ENCODE measurements at places on chromosomes 11 and 22.

GRCh38 chr11:95688501-95689222 lies 100.9 kb downstream of the FAM76B start:
- no peak for DNase-seq

GRCh38 chr11:27740362-27741013 lies 40.2 kb upstream of the BDNF start:
- DNase-seq: no peak

GRCh38 chr22:16717699-16718558 lies 107.3 kb downstream of the XKR3 start:
- no peak for DNase-seq

DNA sequence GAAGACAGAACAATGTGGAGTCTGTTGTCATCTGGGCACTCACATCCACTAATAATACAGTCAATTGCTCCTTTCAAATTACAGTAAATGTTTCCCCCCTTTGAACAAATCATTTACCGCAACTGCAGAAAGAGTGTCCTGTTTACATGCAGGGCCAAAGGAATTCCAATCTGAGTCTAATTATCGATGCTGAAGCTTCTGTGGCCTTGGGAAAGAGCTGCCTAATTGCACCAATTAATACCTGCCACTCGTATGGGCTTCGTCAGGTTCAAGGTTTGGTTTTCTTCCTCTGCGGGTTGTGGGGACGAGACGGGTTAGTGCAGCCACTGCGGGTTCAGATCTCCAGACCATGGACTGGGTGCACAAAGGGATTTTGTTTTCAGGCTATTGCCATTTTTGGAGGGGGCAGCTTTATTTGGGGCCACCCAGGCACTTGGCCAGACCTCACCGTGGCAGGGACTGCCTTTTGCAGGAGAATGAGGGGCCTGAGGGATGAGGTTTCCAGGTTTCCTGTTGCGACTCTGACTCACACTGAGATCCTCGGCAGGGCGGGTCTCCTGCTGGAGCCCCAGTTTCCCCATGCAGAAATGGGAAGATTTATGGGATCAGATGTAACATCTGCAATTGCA lies 147.6 kb downstream of the MIAT start:
- DNase-seq: no peak

- DNase-seq: peak; percentile 43
Observed at GRCh38 chr11:104003491-104003890, 32.9 kb upstream of the DDI1 start.

GRCh38 chr11:111819161-111819828 lies 52.1 kb downstream of the ALG9 start:
- peak; percentile 50 for DNase-seq

- peak; percentile 37 for DNase-seq
Observed at GRCh38 chr11:77580712-77581337, 8.9 kb upstream of the AQP11 start.

DNA sequence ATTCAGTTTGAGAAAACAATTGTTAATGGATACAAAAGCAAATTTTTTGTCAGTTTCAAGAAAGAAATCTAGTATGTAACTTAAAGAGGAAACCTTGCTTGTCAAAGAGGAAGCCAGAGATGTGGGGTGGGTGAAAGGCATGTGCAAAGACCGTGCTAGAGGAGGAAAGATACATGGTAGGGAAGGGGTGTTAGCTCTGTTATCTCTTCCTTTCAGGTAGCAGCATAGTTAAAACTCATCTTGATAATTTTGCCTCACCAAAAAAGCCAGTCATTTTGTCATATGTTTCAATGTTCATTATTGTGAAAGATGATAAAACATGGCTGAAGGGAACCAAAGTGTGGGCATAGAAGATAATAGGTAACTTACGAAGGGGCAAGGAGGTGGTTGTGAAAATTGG lies 2.6 kb upstream of the MS4A2 start:
- no peak for DNase-seq

GRCh38 chr11:45145083-45145378 lies 1.4 kb upstream of the PRDM11 start:
- DNase-seq: no peak

GRCh38 chr11:132589791-132590190 lies 942.5 kb downstream of the OPCML start:
- no peak for DNase-seq

- DNase-seq: peak; percentile 80
Observed at GRCh38 chr11:19978668-19979518, 181.4 kb downstream of the DBX1 start.

DNA sequence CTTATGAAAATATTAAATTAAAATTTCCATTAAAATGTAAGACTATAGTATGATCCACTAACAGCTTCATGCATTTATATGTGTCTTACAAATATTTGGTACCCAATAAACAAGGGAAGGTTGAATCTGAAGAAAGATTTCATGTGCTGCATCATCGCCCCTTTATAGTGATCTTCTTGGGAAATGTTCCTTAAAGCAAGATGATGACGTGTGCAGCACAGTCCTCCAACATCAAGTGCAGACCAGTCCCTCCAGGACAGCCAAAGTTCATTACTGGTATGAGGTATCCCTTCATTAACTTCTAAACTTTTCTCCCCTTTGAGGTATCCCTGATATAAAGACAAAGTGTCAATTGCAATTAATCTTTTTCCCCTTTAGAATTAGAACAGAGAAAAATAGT lies 567.0 kb downstream of the METTL15 start:
- DNase-seq: no peak

DNA sequence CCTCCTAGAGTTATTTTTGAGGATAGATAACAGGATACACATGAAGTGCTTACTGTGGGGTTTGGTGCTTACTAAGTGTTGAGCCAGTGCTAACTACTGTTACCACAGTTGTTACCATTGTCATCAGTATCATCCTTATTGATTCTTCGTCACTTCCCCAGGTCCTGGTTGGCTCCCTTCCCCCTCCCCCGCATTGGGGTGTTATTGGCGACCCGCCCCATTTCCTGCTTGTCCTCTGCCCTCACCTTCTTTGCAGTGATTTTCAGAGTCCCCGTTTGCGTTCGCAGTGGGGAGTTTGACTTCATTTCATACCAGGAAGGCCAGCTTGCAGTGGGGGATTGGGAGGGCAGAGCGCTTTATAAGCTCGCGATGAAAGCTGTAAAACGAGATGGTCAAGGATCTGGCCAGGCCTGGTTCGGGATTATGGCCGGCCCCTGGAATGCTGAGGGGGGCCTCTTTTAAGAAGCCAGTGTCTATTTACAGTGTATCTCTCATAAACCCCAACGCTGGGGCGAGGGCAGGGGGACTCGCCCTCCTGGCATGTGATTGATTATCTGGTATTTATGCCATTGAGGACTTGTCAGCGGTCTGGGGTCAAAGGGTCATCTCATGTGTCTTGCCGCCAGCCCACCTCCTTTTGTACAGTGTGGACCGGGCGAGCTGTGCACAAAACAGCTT lies 84.6 kb upstream of the NNMT start:
- no peak for DNase-seq

DNA sequence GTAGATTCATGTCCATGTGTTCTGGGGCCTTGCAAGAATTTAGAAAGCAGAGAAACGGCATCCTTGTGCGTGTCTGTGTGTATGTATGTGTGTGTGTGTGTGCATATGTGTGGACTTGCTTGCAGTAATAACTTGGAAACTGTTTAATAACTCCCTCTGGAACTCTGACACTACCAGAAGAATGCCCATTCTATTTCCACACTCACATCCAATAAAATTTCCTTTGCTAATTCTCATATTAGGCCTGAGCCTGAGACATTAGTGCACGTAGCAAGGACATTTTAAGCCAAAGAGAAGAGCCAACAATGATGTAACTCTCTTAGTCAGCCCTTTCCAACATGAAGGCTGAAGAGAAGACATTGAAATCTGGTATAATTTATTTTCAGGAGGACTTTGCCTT lies 3.2 kb downstream of the OR4D6 start:
- no peak for DNase-seq

- DNase-seq: peak; percentile 76
Observed at GRCh38 chr22:36334821-36335603, 52.8 kb downstream of the MYH9 start.

- no peak for DNase-seq
Observed at GRCh38 chr22:48926136-48926535, 901.5 kb downstream of the BRD1 start.

DNA sequence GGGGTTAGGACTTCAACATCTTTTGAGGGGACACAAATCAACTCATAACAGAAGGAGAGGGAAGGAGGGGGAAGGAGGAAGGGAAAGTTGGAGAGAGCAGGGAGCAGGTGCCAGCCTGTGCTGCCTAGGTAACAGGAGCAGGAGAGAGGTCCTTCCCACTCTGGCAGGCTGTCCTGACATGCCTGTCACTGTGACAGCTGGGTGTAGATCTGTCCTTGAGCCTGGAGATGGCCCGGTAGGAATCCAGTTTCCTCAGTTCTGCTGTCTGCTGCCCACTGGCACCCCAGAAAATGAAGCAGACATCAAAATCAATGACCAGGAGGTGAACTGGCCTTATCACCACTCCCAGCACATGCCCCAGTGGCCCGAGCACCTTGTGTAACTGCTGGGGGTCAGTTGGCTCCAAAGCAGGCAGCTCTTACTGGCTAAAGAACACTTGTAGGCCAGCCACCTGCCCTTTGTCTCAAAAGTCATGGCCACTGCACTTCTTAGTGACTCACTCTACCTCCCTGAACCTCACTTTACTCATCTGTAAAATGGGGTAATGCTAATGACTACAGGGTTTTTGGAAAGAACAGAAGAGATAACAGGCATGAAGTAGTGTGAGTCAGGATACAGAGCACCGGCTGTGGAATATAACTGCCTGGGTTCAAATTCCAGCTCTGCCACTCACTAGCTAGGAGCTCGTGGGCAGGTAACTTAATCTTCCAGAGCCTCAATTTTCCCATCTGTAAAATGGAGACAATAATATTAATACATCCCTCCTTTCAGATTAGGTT lies 8.0 kb upstream of the TSPAN18 start:
- no peak for DNase-seq

GRCh38 chr22:22318723-22319465 lies 74.3 kb downstream of the VPREB1 start:
- DNase-seq: no peak

DNA sequence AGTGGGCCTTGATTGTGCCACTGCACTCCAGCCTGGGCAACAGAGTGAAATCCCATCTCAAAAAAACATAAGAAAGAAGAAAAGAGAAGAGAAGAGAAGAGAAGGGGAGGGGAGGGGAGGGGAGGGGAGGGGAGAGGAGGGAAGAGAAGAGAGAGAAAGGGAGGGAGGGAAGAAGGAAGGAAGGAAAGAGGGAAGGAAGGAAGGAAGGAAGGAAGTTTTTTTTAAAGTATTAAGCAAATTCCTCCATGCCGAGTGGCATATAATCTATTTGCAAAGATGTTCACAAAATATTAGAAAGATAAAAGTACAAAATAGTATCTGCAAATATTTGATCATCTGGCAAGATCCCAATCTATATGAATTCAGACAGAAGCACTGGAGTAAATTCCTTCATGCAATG lies 10.5 kb upstream of the CFAP300 start:
- DNase-seq: no peak

- peak; percentile 58 for DNase-seq
Observed at GRCh38 chr11:67504005-67504949, 886 bp downstream of the PITPNM1 start.

GRCh38 chr11:87879118-87879517 lies 296.1 kb downstream of the RAB38 start:
- DNase-seq: peak; percentile 26

DNA sequence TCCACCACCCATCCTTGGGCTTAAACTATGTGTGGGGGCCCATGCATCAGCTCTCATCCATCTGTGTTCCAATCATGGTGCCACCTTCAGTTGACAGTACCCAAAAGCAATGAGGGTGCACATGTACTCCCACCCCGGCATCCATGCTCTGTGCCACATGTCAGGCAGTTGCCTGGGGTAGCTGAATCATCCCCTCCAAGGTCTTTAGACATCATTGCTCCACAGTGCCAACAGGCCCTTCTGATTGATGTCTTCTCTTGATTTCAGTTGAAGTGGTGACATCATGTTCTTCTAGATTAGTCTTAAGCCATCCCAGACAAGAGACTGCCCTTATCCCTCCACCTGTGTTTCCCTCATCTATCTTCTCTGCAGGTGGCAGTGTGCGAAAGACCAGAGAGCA lies 42.5 kb downstream of the TMPRSS5 start:
- DNase-seq: no peak

DNA sequence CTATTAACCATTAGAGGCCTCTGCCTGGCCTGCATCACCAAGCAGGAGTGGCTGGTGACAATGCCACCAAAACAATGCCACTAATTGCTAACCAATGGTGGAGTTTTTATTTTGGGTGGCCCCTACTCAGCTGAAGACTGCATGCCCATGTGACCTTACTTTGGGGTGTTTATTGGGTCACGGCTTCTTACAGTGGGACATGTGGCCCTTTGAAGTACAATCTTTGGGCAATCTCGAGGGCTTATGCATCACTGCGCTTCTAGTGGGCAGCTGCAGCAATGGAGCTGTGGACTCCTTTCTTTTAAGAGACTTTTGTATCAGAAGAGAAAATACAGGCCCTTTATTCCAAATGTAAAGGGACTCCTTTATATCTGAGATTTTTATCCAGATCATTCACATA lies 85.7 kb downstream of the IGLL5 start:
- DNase-seq: no peak

DNA sequence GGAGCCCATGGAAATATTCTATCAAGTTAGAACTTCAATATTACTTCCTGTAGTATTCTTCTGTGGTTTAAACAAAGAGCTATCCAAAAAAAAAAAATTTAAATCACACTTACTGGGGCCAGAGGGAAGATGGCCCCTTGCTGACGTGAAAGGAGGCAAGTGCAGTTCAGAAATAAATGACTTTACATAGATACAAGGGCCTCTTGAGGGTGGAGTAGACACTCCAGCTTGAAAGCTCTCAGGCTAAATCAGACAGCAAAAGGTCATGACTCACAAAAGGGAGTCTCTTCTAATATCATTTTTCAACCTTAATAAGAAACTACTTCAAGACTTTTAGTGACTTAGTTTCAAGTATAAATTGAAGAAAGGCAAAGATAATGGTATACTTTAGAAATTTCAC lies 1160.3 kb downstream of the FAM181B start:
- no peak for DNase-seq

- no peak for DNase-seq
Observed at GRCh38 chr11:126414615-126415014, 59.1 kb downstream of the ST3GAL4 start.

DNA sequence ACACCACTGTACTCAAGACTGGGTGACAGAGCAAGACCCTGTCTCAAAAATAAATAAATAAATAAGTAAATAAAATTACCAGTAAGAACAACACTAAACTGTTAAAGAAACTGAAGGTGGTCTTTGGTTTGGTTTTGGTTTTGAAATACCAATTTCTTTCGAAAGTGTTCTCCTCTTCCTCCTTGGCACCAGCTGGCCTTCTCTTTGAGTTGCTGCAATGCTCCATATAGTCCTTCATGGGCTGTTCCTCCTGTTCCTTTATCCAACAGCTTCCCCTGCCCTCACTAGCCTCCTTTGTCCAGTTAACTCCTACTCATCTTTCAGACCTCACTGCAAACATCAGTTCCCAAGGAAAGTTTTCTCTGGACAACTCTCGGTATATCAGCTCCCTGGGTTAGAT lies 5.0 kb upstream of the UVRAG start:
- DNase-seq: no peak

- DNase-seq: no peak
Observed at GRCh38 chr11:83836065-83836464, 549.9 kb upstream of the CCDC90B start.

GRCh38 chr22:43541462-43542407 lies 129.9 kb downstream of the MPPED1 start:
- DNase-seq: no peak

Data from cardiac fibroblast (primary cell).